ENCODE measurements at places on chromosomes 6 and 20.

- no peak for DNase-seq
Observed at GRCh38 chr6:26183237-26183580, 96.0 kb downstream of the HFE start.

DNA sequence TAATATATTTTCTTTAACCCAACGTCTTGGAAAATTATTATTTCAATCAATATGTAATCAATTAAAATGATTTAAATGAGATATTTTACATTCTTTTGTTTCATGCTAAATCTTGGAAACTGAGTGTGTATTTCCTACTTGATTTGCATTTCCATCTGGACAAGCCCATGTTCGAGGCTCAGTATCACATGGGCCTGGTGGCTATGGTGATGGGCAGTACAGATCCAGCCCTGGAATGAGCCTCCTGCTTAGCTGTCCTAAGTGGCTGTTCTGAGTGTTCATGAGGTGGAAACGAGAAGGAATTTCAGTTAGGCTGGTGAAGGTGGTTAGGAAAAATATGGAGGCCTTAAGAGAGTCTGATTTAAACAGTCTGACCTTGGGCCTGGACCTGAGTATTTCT lies 73.0 kb upstream of the ATXN1 start:
- no peak for DNase-seq

DNA sequence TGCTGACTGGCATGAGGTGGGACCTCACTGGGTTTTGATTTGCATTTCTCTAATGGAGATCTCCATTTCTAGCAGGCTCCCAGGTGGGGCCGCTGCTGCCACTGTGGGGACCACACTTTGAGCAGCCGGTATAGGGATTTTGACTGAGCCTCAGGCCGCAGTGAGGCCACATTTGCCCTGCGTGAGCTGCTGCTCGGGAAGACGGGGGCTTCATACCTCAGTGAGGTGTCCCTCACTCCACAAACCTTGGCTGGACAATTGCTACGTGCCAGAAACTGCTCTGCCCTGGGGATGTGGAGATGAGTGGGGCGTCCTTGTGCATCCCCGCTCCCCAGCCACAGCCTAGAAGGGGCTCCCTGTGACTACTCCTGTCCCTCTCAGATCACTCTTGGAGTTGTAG lies 134.3 kb downstream of the ANKRD60 start:
- DNase-seq: no peak

- DNase-seq: no peak
Observed at GRCh38 chr6:42987533-42988451, 3.4 kb downstream of the PPP2R5D start.

DNA sequence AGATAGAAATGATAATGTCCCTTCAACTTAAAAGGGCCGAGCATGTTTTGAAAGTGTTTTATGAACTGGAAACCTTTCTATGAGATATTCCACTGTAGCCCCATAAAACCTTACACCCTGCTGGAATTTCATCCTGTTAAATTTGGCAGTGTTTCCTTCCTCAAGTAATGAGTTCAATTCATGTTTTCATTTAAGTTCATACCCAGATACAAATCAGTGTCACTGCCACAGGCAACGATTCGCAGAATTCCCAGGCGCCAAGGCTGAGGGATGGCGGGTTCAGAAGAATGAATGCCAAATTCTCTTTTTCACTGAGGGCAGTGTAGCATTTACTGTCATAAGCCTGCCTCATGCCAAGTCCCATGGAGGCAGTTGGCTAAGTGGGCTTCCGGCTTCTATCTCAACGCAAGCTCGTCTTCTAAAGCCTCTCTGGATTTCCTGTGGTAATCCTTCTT lies 511.8 kb upstream of the ID4 start:
- no peak for DNase-seq

DNA sequence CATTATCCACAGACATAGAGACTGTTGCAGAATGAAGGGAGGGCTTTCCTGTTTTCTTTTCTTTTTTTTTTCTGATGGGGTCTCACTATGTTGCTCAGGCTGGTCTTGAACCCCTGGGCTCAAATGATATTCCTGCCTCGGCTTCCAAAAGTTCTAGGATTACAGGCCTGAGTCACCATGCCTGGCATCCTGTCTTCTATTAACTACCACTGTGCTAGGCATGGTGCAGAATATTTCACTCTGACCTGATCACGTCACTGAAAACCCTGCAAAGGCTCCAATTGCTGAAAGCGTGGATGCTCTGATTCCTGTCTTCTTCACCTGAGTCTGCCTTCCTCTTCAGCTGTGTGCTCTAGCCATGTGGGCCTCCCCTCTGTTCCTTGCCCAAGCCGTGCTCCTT lies 8.5 kb upstream of the DNMT3B start:
- DNase-seq: no peak

GRCh38 chr6:100134703-100135102 lies 140.7 kb upstream of the MCHR2 start:
- no peak for DNase-seq
